ENCODE measurements at places on chromosomes 4 and X.

DNA sequence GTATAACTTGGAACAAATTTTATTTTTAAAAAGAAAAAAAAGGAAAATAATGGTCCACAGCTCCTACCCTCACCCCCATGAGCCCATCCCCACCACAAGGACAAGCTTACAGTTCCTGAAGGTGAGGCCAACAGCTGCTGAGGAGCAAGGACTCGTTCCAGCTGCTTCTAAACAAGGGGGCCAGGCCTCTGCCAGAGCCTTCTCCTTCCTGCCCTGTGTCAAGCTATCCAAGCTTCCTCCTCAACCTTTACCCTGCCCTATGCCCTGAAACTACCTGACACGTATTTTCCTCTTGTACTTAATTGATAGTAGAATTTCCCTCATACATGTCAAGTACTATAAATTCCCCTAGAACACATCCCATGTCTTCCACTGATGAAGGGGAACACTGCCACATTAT lies 8.8 kb downstream of the SH3D19 start:
- DNase-seq = no peak

GRCh38 chr4:105686571-105686970 lies 21.9 kb downstream of the INTS12 start:
- no peak for DNase-seq

DNA sequence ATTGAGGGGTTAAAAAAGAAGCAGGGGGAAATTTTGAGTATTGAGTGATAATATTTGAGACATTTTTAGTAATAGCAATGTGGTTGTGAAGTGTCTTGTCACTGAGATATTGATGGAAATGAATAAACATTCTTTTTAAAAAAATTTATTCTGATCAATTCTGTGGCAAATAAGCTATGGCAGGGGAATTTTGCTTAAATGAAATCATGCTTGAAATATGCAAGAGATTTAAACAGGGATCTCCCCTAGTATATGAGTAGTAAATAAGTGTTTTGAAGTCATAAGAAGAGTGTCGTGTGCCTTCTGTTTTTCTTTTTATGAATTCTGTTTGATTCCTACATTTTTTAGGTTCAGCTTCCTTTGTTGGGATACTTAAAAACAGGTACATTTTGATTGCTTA lies 23.2 kb downstream of the IL15 start:
- no peak for DNase-seq

- DNase-seq = no peak
Measured at GRCh38 chrX:73913580-73913979, 350.6 kb downstream of the CHIC1 start.

DNA sequence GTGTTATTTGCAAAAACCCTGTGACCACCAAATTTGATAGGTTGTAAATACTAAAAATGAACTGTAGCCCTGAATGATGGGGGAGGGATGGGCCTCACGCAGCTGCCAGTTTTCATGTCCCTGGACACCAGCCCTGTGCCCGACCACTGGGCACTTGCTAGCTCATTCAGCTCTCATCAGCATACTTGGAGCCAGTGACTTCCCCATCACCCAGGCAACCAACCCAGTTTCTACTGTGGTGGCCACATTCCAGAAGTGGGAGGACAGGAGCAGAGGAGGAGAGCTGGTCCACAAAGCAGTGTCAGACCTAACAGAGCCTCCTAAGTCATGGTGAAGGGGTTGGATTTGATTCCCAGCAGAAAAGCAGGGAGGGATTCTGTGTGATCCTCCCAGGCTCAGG lies 128.2 kb downstream of the CPEB2 start:
- no peak for DNase-seq

GRCh38 chrX:151424505-151424904 lies 27.5 kb downstream of the VMA21 start:
- DNase-seq = no peak

GRCh38 chr4:40401631-40402030 lies 66.5 kb downstream of the CHRNA9 start:
- DNase-seq = no peak

GRCh38 chr4:96913441-96914080 lies 1073.7 kb downstream of the PDHA2 start:
- DNase-seq = peak; percentile 5

DNA sequence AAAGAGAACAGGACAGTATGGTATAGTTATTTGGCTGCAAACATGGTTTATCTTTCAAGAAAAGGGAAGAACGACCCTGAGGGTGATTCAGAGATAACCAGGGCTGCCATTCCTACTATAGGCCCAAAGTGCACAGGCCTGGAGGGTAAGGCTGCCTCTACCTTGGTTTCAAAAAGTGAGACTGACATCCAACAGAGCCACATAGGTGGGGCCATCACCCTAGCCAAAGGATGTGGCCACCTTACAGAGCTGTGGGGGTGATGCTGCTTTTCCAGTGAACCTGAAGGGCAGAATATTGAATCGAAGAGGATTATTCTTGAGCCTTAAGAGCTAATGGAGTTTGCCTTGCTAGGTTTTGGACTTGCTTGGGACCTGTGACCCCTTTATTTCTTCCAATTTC lies 15.7 kb downstream of the SH2D1A start:
- no peak for DNase-seq

- DNase-seq = no peak
Measured at GRCh38 chrX:66634272-66634671, 4.6 kb downstream of the EDA2R start.

DNA sequence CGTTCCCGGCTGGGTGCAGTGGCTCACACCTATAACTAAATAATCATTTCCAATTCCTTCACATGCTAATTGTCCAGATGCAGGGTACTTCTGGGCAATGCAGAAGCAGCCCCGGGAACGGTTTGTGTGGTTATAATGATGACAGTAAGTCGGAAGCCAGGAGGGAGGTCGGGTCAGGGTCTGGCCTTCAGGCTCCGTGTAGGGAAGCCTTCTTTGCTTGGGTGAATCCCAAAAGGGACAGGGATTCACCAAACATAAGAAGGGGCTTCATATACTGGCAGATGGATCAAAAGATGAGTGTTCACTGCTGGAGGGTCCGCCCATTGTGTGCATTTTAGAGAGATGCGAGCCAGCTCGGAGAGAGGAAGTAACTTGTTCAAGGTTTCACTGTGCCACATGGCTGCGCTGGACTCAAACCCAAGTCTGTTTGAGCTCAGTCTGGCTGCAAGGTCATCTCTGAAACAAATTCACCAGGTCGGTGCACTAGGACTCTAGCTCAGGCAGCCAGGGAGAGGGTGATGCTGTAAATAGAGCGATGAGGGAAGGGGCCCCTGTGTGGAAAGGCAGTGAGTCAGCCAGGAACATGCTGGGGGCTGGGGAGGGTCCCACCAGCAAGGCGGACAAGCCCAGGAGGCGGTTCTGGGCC lies 4.8 kb upstream of the KIAA0232 start:
- no peak for DNase-seq

GRCh38 chr4:174538123-174538875 lies 16.0 kb upstream of the HPGD start:
- DNase-seq = no peak

- DNase-seq = no peak
Measured at GRCh38 chr4:8585186-8585585, 5.0 kb downstream of the GPR78 start.

DNA sequence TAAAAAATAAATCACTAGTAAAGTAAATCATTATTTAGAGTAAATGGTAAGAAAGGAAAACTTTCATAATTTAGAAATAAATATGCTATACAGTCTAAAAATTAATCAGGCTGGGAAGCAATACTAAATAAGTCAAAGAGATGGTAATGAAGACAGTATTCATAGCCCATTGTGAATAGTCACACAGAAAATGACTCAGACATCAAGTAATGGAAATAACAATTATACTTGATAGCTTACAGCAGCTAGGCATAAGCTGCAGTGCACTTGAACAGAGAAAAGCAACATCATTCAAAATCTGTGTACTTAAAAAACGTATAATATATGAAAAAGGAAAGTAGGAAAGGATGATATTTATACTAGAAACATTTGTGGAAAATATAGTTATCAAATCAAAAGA lies 642.5 kb upstream of the GNPDA2 start:
- no peak for DNase-seq

GRCh38 chr4:7252510-7253340 lies 60.4 kb downstream of the SORCS2 start:
- no peak for DNase-seq

GRCh38 chrX:106510713-106511403 lies 100.9 kb upstream of the RADX start:
- DNase-seq = peak; percentile 28

DNA sequence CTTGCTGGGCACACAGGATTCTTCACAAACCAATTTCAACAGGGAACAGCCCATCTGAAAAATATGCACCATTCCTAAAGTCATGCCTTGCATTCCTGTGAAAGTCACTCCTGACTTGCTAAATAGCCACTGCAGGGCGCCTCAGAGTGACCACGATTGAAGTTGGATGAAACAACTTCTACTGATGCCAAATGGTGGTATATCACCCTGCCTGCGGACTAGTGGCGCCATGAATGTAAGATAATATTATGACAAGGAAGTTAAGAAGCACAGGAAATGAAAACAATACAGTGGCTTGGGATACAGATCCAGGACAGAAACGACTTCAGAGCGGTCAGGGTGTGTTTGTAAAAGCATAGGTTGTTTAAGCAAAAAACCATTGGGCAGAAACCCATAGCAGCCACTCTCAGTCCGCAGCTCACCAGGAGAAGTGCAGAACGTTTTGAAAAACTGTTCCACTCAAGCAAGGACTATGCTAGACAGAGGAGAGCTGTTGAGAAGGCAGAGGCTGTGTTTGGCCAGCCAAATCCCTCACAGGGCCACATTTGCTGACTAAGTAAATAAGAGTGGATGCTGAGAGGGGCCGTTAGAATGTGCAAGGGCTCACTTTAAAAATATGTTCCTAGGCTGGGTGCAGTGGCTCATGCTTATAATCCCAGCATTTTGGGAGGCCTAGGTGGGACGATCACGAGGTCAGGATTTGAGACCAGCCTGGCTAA lies 250.4 kb downstream of the PTTG2 start:
- DNase-seq = no peak

DNA sequence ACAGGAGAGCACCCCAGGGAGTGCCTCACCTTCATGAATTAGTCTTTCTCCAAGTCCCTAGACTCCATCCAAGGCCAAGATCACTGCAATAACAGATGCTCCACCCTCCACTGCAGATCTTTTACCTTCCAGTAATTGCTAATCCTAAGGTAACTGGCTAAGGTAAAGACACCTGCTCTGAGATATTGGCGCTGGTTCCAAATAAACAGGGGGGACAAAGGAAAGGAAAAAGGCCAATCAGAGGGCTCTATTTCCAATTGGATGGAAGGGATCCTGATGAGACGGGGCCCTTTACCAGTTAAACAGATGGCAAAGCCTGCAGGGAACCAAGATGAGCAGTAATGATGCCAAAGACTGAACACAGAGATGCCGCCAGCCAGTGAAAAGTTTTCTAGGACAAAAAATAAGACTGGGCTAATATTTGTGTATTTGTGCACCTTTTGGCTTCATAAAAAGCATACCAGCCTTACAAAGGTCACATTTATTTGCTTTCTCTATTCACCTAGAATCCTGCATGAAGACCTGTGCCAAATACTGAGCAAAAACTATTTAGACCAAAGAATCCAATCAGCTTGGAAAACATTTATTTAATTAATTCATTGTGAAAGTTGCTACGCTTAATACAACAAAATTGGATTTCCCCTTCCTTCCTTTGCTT lies 148.5 kb downstream of the PPP3CA start:
- no peak for DNase-seq

DNA sequence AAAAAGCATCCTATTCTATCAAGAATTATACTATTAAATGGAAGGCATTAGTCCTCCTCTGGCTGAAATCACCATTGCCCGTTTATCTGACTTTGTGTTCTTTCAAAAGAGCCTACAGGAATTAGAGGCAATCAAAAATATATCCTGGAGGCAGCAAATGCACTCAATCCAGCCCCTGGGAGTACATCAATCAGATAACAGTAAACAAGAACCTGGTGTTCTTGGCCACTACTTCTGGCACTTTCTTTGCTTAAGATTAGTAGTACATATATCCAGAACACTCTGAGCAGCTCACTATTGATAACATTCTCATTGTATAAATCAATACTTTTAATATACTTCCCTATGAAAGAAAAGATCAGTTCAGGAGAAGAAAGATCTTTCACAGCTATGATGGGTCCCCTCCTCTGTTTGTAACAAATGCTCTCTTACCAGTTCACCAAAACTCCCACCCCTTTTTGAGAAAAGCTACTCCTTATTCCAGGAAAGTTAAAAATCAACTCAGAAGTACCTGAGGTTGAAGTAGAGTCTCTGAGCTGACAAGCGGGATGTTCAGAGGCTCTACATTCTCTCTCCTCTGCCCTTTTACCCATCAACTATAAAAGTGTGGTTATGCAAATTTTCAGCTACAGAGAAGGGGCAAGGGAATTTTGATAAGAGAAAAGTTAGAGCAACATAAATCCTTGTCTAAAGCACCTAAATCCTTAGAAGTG lies 176.0 kb downstream of the COX18 start:
- no peak for DNase-seq

GRCh38 chrX:13055486-13055885 lies 11.1 kb upstream of the FAM9C start:
- no peak for DNase-seq

GRCh38 chrX:43813898-43814297 lies 68.4 kb downstream of the MAOB start:
- no peak for DNase-seq

DNA sequence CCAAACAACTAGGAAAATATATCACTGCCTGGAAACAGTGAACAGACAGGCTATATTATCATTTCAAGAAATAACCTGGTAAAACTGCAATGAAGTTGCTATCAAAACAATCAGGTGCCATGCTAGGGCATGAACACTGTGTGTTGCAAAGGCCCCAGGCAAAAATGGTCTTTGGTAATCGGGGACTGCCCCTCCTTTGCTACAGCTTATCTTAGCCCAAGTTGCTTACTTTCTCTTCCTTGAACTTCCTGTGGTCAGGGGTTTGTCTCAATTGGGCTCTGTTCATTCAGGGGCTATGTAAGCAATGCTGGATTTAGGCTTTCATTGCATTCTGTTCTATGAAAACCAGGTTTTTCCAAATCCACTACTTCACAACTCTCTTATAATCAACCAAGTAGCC lies 30.4 kb downstream of the SCML1 start:
- DNase-seq = no peak

- no peak for DNase-seq
Measured at GRCh38 chrX:10797466-10797865, 177.1 kb upstream of the MID1 start.

GRCh38 chrX:136130931-136131833 lies 16.2 kb upstream of the FHL1 start:
- DNase-seq = no peak

DNA sequence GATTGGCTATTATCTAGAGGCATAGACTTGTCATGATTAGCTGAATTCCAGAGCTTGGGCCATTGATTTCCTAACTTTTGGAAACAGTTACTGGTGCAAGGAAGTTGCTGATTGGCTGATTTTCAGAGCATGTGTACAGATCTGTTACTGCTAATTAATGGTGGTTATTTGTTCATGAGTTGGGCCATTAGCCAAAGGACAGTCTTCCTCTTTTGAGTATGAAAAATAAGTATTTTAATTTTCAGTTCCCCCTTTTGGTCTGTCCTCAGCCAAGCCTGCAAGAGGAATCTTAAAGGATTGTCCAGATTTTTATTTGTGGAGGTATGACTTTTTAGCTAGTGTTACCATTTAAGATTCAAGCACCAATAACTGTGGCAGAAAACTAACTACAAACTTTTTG lies 7.0 kb upstream of the DSPP start:
- no peak for DNase-seq

- DNase-seq = no peak
Measured at GRCh38 chr4:159401226-159401712, 298.4 kb downstream of the RAPGEF2 start.

- DNase-seq = no peak
Measured at GRCh38 chr4:23747281-23747735, 142.5 kb downstream of the PPARGC1A start.

Measured in NCI-H2227 treated with DMSO at 0.1 percent for 48 hours (cell line).